ENCODE measurements at places on chromosomes 3 and 15.

DNA sequence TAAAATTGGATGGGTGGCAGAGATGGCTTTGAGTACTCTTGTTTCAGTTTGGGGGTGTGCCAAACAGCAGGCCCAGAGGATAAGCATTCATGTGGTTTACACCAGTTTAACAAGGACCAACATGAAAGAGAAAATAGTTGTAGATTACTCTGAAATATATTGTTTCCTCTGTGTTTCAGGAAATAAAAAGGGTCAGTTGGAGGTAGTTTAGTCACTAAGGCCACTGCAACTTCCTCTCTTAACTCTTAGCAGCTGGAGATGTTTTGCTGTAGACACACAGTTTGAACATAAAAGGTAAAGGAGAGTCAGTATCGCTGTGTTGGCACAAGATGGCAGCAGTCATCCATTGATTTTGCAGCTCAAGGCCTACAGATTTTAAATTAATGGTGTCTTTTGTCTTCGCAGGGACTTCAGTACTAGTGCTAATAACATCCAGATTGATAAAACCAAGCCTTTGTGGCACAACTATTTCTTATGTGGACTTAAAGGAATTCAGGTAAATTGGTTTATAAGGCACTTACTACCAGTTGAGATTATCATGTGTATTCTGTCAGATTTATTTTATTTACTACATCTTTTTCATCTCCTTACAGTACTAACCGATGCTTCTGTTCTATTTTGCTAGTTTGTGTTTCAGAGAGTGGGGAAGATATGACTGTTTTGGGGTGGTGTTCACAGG, 65.5 kb downstream of the GALK2 start:
- DNase-seq: peak; percentile 69

DNA sequence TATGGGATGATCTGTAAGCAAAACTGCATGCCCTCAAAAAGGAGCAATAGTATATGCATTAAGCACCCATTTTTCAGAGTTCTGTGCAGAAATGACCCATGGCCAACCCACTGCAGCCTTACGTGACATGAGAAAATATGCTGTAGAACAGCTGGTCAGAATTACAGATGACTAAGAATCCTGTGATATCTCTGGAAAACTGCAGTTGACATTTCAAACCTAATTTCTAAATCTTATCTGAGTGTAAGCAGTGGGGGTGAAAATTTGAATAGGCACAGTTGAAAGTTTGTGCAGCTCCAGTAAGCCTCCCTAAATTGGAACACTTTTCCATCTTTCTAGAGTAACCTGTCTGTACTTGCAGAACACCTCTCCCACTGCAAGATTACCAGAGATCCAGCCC, 28.7 kb upstream of the COL6A6 start:
- DNase-seq: no peak

GRCh38 chr3:73846951-73847350, 222.2 kb upstream of the PDZRN3 start:
- DNase-seq: no peak

GRCh38 chr15:101517504-101517903, 28.0 kb upstream of the PCSK6 start:
- no peak for DNase-seq

- no peak for DNase-seq
Observed at GRCh38 chr3:187765342-187765741, 20.1 kb upstream of the BCL6 start.

- DNase-seq: no peak
Observed at GRCh38 chr15:25391971-25392721, 46.7 kb downstream of the UBE3A start.

DNA sequence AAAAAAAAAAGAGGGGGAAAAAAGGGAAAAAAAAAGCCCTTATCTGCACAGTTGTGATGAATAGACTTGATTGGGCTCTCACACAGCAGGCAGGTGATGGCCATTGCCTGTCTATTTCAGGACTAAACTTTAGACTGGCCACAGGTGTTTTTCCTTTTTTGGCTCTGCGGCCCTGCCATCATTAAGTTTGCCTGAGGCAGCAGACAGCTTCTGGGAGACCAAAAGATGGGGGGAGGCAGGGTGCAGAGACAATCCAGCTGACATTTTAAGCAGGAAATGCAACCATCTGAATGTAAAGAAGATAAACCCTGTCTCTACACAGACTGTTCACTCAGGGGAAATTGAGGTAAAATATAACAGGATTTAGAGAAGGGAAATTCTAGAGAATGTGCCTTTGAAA, 295.0 kb upstream of the KCNH8 start:
- DNase-seq: no peak

DNA sequence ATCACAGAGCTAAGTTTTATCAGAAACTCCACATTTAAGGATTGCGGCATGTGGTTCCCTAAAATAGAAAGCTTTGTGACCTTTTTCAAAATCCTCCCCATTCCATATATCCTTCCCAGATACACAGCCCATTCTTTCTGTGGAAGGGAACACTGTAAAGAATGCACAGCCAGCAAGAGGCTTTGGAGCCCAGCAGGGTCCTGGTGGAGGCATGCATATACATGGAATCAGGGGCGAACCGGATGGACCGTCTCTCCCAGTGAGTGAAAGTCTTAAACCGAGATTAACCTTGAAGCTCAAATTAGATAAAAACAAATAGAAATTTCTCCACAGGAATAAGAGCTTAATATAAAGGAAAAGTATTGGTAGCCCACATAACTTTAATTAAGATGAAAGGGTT, 436.2 kb upstream of the MDFIC2 start:
- DNase-seq: no peak

GRCh38 chr3:47772788-47773187, 8.9 kb downstream of the SMARCC1 start:
- no peak for DNase-seq

DNA sequence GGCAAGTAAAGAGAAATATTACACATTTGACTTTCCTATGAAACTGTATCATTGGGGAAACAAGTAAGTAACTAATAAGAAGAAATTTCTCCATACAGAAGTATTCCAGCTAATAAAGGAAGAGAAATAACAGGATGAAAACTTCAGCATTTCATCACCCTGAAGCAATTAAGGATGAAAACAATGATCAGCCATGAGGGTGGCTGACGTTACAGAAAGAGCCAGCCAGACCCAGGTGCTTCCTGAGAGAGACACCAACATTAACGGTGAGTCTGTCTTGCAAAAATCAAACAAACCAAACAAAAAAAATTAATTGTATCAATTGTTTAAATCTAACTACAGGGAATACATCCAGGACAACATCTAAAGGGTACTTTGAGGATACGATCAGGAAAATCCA, 190.0 kb downstream of the ARRDC4 start:
- no peak for DNase-seq

GRCh38 chr3:107222907-107223306, 154.3 kb upstream of the CCDC54 start:
- DNase-seq: no peak

DNA sequence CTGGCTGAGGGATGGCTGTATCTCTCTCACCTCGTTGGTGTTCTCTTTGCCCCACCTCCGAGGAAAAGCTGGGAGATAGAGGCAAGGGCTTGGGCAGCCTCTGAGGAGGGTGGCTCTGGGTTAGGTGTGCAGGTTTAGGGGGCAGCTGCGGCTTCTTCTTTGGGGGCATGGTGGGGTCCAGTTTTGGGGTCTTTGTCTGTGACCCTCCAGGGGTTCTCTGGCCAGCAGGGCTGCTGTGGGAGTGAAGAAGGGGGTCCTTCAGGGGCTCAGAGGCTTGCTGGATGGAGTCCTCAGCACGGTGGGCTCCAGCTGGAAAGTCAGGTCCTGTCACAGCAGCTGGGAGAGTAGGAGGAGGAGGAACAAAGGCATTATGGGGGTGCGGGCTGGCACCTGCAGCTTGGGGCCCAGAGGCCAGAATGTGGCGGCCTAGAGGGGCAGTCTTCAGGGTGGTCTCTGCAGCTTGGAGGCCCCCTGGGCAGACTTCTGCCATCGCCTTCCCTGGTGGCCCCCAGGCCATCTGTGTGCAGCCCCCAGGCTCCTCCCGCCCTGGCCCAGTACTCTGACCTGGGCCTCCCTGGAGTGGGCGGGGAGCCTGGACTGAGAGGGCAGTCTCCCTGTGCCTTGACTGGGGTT, 7.0 kb downstream of the XIRP1 start:
- no peak for DNase-seq

GRCh38 chr3:45011756-45012508, 14.2 kb upstream of the CLEC3B start:
- DNase-seq: no peak

DNA sequence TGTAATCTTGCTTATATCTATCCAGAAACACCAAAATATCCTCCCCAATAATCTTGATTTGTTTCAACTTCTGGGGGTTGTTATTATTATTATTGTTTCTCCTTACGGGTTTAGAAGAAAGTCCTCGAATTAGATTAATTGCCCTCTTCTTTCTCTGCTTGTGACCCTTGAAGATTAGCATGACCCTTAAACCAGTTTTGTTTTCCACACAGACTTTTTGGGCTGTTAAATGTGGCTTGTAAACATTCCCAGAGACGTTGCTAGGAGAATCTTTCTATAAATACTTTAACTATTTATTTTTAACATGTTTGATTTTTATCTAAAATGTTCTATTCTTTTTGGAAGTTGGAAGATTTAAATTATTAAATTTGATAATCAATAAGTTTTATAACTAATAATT, 4.3 kb upstream of the SUCNR1 start:
- DNase-seq: no peak

GRCh38 chr3:15300323-15301078, 31.9 kb downstream of the SH3BP5 start:
- peak; percentile 47 for DNase-seq

GRCh38 chr3:101954936-101955335, 105.6 kb downstream of the NFKBIZ start:
- no peak for DNase-seq

GRCh38 chr3:179146911-179147513, 1.1 kb upstream of the PIK3CA start:
- DNase-seq: peak; percentile 28

DNA sequence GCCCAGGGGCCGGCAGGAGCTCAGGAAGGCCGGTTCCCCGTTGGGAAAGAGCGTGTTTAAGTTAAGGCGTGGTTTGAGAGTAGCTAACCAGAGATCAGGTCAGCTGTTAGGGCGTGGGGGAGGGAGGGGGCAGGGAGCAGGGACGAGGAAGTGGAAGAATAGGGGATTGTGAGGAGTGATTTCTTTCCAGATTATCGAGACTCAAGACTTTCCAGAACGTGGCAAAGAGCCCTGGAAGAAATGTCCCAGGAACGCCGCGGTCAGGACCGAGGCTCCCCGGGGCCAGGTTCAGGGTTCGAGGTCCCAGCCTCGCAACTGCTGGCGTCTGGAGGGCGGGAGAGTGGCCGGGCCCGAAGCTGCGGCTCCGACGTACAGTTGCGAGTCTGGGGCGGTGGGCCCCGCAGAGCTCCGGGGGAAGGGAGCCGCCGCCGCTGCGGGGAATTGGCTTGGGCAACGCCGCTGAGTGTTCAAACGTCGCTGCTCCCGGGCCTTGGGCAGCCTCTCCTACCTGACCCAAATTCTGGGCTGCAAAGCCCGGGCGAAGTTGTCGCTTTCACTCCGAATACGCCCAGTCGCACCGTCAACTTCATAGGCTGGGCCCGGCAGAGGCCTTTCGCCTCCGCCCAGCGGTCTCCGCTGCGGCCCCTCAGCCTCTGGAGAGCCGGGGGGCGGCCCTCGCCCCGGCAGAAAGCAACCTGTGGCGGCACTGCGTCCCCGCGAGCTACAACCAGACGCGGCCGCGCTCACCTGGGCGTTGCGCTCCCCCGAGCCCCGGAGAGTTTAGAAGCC, 9.5 kb downstream of the ISL2 start:
- no peak for DNase-seq

GRCh38 chr3:142623194-142623593, 27.0 kb downstream of the PLS1 start:
- DNase-seq: no peak

GRCh38 chr15:44435893-44436667, 8.7 kb downstream of the CTDSPL2 start:
- no peak for DNase-seq

GRCh38 chr3:71304684-71305083, 278.8 kb downstream of the FOXP1 start:
- DNase-seq: peak; percentile 35

GRCh38 chr3:193347521-193348501, 30.7 kb downstream of the ATP13A5 start:
- no peak for DNase-seq

GRCh38 chr3:128457937-128458336, 8.8 kb downstream of the DNAJB8 start:
- DNase-seq: no peak

GRCh38 chr3:181006541-181006940, 17.0 kb upstream of the DNAJC19 start:
- no peak for DNase-seq
